Activated T-cell treated with anti-CD3 and anti-CD28 coated beads, Interleukin-2, amount 50 U/mL, for 48 hours (primary cell): ENCODE measurements at places on chromosomes 3 and 15.

- no peak for DNase-seq
These were observed 4.7 kb upstream of the COPB2 start for GRCh38 chr3:139394116-139394515.

DNA sequence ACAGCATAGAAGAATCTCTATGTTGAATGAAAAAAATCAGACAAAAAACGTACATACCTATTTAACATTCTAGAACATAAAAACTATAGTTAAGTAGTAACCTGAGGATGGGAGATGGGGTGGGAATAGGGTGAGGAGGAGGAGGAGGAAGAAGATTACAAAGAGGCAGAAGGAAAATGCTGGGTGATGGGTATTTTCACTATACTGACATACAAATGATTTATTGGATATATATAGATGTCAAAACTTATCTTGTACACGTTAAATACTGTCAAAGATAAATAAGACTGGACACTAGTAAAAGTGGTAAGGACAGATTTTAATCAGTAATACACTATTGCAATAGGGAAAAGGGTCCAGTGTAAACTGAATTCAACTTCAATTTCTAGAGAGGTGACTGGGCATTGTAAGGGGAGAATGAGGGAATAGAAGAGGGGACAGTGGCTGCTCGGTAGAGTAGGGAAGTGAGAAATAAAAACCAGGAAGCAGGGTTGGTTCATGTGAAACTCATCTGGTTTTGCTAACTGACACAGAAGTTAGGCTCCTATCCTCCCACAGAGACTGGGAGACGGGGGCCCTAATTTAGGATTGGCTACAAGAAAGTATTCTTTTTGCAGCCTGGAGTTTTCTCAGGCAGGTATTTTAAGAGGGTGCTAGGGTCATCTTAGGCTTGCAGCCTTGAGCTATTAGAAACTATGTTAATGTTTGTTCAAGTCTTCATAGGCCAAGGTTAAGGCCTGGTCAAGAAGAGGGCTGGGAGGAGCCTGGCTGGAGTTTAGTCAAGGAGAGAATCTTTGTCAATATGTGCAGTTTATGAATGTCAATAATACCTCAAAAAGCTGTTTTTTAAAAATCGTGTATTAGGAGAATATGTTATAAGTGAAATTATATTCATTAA is 15.0 kb upstream of the C15orf61 start:
- DNase-seq: no peak

- DNase-seq: no peak
These were observed 223.1 kb downstream of the RBMS3 start for GRCh38 chr3:29503958-29504357.

GRCh38 chr3:197339841-197340520 is 41.6 kb upstream of the DLG1 start:
- DNase-seq: no peak

DNA sequence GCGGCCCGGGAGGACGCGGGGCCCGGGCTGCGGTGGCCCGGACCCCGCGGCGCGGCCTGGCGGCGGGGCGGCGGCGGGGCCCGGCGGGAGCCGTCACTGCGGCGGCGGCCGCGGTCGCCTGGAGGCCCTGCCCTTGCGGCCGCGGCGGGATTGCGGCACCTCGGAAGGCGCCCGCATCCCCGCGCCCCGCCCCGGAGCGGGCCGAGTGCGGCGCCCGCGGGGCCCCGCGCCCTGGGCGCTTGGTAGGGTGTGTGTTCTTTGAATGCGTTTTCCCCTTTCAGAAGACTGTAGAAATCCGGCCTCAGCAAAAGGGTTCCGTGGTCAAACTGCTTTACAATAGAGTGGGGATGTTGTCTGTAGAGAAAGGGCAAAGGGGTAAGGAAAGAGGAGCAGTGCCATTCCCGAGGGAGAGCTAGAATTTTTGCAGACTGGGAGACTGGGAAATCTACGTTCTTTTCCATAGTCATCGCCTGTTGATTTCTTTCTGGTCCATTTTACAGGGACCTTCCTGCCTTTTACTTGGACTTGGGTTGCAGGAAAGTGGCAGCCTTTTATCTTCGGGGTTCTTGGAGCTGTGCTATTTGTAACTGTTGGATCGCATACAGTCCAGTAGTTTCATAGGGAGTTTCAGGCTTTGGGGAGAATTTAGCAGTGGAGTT is 630 bp downstream of the SNRK start:
- DNase-seq: peak; percentile 38

- no peak for DNase-seq
These were observed 39.0 kb downstream of the LRTM1 start for GRCh38 chr3:54888873-54889272.

DNA sequence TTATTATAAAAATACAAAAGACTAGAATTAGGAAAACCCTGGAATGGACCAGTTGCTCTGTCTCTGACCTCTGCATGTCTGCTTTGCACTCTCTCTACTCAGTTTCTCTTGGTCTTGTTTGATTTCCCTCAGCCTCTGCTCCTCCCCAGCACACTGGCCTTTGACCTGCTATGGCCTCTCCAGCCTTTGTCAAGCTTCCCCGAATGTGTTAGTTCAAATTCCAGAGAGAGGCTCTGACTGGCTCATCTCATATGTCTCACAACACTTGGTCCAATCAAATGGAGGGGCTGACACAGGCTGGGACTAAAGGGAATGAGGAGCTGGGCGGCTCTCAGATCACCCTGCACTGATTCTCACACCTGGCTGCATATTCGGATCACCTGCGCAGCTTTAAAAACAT is 52.4 kb upstream of the CMTM8 start:
- DNase-seq: no peak

- no peak for DNase-seq
These were observed 53.1 kb upstream of the PXYLP1 start for GRCh38 chr3:141178551-141178950.
